ENCODE measurements at places on chromosomes 5 and 9.

DNA sequence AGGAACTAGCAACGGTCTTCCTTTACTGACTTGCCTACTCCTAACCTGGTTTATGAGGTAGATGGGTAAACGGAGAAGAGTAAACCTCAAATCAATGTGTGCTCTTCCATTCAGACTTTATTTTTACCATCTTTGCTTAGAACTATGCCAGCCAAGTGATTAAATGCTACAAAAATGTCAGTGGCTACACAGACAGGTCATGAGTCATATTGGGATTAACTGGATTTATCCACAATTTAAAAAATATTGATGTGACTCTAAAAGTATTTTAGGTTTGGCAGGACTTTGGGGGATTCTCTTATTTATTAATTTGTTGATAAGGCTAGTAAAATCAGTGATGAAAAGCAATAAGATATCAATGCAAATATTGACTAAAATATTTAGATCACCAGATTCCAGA lies 275.0 kb downstream of the PLK2 start:
- DNase-seq: no peak

DNA sequence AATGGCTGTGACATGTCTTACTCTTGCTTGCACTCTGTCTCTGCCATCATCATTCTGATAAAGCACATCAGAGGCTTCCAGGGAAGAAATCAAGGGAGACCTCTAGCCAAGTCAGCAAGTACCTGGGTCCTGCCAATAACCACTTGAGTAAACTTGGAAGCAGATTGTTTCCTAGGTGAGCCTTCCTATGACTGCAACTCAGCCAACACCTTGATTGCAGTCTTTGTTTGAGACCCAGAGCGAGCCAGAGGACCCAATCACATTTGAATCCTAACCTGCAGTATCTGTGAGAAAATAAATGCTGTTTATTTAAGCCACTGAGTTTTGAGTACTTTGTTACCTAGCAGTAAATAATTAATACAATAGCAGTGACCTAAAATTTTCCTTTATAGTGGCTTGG lies 356.8 kb upstream of the CHD1 start:
- no peak for DNase-seq

GRCh38 chr9:69223605-69224004 lies 49.5 kb downstream of the TJP2 start:
- DNase-seq: no peak

GRCh38 chr5:58410441-58410840 lies 49.4 kb downstream of the PLK2 start:
- no peak for DNase-seq

DNA sequence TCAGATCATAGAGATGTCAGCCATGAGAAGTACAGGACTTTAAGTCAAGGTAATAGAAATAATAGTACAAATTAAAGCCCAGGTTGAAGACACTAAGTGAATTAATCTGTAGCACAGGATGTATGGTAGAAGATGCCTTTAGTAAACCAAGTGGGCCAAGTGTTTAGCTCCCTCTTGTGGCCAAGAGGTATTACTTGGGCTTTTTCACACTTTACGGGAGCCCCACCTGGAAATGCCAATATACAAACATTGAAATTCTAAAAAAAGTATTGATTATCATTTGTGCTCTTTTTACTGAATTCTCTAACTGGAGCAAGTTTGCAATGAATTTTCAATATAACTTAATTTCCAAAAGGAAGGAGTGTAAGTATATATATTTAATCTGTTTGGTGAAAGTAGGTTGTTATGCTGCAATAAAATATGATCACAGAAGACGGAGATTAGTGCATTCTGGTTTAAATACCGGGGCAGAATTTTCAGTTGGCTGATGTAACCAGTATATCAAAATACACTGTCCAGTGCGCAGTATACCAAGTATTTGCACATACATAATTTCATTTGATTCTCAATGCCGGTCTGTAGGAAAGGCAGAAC lies 84.7 kb downstream of the PARP8 start:
- DNase-seq: peak; percentile 58

GRCh38 chr5:73117088-73117740 lies 3.2 kb upstream of the TMEM171 start:
- no peak for DNase-seq

GRCh38 chr9:16422114-16422513 lies 448.4 kb downstream of the BNC2 start:
- no peak for DNase-seq

DNA sequence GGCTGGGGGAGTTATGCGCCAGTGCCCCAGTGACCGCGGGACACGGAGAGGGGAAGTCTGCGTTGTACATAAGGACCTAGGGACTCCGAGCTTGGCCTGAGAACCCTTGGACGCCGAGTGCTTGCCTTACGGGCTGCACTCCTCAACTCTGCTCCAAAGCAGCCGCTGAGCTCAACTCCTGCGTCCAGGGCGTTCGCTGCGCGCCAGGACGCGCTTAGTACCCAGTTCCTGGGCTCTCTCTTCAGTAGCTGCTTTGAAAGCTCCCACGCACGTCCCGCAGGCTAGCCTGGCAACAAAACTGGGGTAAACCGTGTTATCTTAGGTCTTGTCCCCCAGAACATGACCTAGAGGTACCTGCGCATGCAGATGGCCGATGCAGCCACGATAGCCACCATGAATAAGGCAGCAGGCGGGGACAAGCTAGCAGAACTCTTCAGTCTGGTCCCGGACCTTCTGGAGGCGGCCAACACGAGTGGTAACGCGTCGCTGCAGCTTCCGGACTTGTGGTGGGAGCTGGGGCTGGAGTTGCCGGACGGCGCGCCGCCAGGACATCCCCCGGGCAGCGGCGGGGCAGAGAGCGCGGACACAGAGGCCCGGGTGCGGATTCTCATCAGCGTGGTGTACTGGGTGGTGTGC lies at the start of gene RXFP3:
TSS of gene RXFP3 (plus strand) at position 6 of the 636 bp plus-strand sequence. CDS start at position 361, 355 bp downstream.
- no peak for DNase-seq

DNA sequence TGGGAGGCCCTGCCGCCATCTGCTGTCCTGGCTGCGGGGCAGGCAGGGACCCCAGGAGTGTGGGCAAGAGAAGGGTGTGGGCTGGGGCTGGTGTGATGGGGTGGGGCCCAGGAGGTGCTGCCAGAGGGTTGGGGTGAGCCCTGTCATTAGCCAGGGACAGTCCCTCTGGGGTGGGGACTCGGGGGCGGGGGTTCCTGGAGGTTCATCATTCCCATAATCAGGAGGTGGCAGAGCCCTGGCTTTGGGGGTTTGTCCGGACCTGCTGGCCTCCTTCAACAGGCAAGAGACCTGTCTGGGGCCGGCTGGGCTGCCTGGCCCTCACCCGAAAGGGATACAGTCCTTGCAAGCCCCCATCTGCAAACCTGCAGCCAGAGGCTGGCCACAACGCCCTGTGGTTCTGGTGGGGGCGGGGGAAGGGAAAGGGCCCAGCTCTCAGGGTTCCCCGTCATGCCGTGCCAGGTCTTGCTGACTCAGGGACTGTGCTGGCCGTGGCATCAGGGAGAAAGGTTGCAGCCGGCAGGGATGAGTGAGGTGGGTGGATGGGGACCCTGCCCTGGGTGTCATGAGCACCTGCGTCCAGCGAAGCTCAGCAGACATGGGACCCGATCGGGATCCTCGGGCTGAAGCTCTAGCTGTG lies 65.2 kb downstream of the MRPL36 start:
- DNase-seq: no peak

- DNase-seq: no peak
These were observed 24.9 kb downstream of the TENT2 start for GRCh38 chr5:79636981-79637733.

- no peak for DNase-seq
These were observed 25.7 kb downstream of the NMUR2 start for GRCh38 chr5:152379331-152379730.

DNA sequence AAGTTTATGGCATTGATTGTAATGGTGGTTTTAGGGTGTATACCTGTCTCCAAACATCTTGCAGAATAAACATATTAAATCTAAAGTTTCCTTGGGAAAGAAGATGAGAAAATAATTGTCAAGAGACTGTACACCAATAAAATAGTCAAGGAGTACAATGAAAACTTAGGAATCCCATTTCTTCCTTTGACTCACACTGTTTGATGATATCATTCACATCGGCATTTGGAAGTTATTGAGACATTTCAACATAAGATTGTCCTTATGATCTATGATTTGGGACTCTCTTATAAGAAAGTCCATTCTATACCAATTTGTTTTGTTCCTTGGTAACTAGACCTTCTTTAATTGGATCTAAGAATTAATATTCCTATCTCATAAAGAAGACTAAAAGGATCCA lies 482.7 kb downstream of the RAB3C start:
- DNase-seq: no peak

DNA sequence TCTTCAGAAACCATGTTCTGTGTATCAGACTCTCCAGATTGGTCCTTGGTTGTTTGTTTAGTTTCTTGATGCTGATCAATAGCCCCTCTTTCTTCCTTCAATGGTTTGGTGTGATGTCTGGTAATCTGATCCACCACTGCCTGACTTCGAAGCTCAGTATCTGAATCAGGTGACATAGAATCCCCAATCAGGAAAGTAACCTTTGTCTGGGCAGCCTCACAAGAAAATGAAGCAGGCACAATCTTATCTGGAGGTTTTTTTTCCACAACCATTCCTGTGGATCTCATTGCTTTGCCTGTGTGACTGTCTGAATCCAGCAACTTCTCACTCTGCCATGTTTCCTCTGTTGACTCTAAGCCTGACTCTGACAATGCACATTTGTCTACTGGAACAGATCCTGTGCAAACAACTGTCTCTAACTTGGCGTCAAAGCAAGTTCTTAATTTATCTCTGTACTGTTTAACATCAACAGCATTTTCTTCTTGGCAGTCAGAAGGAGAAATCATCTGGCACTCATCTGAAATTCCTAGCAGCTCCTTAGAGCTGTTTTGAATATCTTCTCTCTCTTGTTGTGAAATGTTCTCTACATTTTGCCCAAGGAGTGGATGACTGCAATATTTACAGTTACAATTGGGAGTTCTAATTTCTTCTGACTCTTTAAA lies 37.1 kb upstream of the RAPGEF6 start:
- DNase-seq: no peak

- DNase-seq: no peak
These were observed 43.3 kb downstream of the SPARC start for GRCh38 chr5:151643388-151643787.

All from CD4-positive, alpha-beta T cell treated with Interleukin-1 beta for 1 hour (primary cell).